Cardiac fibroblast (primary cell): ENCODE measurements at places on chromosomes 5 and 9.

DNA sequence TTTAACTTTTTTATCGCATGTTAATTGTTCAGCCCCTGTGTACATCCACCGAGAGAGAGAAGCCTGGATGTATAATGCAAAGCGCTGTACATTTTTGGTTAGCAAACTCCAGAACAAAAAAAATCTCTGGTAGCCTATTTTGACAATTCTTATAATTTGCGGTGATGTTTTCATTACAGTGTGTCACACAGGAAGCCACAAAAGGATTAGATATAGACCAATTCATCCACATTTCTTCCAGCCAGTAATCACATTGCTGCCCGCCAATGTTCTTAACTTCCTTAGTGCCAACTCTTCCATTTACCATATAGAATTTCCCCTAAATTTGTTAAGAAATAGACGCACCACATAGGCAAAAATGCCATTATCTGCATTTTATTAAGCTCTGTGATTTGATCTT lies 435.6 kb downstream of the EFNA5 start:
- no peak for DNase-seq

DNA sequence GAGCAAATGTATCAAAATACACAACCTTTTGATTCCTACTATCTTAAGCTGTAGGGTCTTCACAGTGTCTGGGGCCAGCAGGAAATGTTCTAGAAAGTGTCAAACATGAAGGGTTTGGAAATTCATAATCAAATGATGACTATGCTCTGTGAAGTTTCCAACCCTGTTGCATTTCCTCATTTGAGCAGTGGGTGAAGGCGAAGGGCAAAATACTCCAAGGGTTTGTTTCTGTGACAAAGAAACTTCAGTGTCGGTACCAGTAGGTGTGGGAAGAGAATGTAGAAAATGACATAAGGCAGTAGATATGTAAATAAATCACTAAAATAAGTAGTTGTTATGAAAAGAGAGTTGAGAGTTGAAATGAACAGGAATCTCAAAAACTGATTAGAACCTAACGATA lies 576 bp downstream of the ALDOB start:
- no peak for DNase-seq

DNA sequence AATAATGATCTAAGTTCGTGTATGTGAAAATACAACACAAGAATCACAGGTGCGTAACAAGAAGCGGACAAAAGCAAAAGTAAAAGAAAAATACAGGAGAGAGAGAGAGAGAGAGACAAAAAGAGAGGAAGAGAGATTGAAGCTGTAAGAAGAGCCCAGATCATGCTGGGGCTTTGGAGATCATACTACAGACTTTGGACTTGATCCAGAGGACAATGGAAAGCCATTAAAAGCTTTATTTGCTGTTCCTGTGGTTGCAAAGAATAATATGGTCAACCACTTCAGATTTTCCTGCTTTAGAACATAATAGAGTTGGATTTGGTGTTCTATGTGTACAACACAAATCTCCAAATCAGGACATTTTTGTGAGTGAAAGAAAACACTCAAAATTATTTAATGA lies 561.4 kb downstream of the CAAP1 start:
- DNase-seq: no peak

DNA sequence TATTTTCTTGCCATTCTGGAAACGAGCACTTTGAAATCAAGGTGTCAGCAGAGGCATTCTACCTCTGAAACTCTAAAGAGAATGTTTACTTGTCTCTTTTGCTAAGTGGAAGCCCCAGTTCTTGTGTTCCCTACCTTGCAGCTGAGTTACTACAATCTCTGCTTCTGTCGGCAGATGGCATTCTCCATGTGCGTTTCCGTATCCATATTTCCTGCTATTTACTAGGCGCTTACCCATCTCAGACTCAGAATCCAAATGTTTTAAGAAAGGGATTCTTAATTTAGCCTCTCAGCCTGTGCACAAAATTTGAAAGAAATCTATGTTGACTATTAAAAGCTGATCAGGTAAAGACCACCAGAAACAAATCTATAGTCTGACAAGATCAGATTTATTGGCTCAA lies 221.3 kb upstream of the FTMT start:
- DNase-seq: peak; percentile 6

GRCh38 chr9:130794923-130795495 lies 40.0 kb upstream of the ABL1 start:
- DNase-seq: peak; percentile 33

- DNase-seq: no peak
Measured at GRCh38 chr5:84354101-84354500, 30.6 kb downstream of the EDIL3 start.

DNA sequence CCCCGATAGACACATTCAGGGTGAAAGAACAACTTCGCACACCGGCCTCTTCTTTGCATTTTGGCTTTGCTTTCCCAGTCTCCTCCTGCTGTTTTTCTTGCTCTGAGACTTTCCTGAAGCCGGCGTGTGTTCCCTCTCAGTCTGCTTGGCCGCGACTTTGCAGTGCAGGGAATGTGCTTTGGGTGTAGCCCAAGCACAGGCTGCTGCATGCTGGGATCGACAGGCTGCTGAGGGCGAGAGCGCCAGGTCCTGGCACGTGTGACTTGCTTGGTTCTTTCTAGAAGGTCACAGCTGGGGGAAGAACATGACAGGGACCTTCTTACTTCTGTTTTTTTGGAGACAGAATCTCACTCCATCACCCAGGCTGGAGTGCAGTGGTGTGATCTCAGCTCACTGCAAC lies 40.6 kb downstream of the TENT4A start:
- DNase-seq: no peak

DNA sequence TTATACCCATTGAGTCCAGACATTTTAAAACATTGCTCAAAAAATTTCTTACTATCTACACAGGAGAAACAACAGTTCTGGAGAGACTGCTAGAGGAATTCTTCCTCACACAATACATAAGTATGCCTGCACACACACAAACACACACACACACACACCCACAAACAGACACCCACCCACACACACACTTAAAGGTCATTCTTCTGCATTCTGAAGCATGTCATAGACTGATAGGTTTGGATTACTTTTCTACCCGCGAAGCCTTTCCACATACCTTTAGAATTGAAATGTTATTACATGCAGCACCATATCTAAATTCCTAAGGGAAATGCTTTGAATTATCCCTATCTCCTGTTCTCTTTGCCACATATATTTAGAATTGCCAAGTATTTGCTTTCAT lies 80.2 kb downstream of the FAM174A start:
- DNase-seq: no peak
